ENCODE measurements at places on chromosomes 4 and X. TPM values are rescaled to one million over a fixed set of nuclear protein-coding genes. Genes with fewer than 3 reads are reported as not detected.

The PRSS12 gene
- total RNA-seq: 14.1 TPM

The PPBP gene
- total RNA-seq: not detected

The FAM184B gene
- not detected for total RNA-seq

DNA sequence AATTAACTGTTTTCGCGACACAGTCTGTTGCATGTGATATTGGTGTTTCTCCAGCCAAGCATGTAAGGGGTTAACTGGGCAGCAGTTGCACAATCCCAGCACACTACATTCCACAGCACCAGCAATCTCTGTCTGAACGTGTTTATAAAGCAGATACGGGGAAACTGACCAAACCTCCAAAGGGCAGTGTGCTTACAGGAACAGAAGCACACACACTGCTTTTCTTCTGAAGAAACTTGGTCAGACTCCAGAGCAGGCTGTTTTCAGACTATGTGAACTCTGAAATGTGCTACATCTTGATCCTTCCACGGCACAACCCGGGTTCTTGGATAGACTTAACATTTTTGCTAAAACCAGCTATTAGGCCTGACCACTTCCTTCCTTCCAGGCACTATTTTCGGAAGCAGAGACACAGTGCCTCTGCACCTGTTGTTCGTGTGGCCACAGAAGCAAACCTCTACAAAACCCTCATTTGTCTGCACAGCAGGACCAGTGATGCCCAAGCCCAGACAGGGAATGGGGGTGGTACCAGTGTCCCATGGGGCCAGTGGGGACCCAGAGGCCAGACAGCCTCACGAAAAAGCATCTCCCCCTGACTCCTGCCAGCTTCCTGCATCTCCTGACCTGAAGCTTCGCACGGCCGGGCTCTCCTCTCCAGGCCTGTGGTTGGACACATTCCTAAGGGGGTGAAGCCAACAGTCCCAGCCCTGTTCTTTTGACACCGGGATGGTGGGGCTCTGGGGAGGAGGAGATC is 90.1 kb downstream of the IRF2 start:
- H3K27ac ChIP-seq: peak overlapping the region; percentile 64
- peak; percentile 42 for DNase-seq
- peak overlapping the region; percentile 19 for H3K4me3 ChIP-seq
- no peaks in the 10 kb centered on the region for H3K27me3 ChIP-seq
- no peaks in the 10 kb centered on the region for H3K36me3 ChIP-seq
- no peaks in the 10 kb centered on the region for H3K4me1 ChIP-seq

GRCh38 chr4:33980361-33980760 is 2264.0 kb downstream of the ARAP2 start:
- no peaks in the 10 kb centered on the region for H3K36me3 ChIP-seq
- no peaks in the 10 kb centered on the region for H3K27me3 ChIP-seq
- H3K4me3 ChIP-seq: no peak overlapping the region
- no peak overlapping the region for H3K27ac ChIP-seq
- H3K4me1 ChIP-seq: no peaks in the 10 kb centered on the region

- no peak overlapping the region for H3K4me3 ChIP-seq
- no peak overlapping the region for H3K27ac ChIP-seq
- H3K36me3 ChIP-seq: no peaks in the 10 kb centered on the region
- H3K4me1 ChIP-seq: no peaks in the 10 kb centered on the region
Measured at GRCh38 chr4:147840838-147841738, 109.2 kb downstream of the ARHGAP10 start.

DNA sequence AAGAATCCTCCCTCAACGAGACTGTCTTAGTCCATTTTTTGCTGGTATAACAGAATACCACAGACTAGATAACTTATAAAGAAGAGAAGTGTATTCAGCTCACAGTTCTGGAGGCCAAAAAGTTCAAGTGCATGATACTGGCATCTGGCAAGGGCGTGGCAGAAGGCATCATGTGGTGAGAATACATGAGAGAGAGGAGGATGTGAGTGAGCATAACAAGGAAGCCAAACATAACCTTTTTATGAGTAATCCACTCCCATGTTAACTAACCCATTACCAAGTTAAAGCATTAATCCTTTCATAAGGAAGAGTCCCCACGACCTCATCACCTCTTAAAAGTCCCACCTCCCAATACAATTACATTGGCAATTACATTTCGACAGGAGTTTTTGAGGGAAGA is 504.6 kb downstream of the IQCM start:
- no peaks in the 10 kb centered on the region for H3K4me1 ChIP-seq
- H3K27ac ChIP-seq: no peak overlapping the region
- no peak overlapping the region for H3K4me3 ChIP-seq
- DNase-seq: no peak
- no peaks in the 10 kb centered on the region for H3K36me3 ChIP-seq
- no peaks in the 10 kb centered on the region for H3K27me3 ChIP-seq

DNA sequence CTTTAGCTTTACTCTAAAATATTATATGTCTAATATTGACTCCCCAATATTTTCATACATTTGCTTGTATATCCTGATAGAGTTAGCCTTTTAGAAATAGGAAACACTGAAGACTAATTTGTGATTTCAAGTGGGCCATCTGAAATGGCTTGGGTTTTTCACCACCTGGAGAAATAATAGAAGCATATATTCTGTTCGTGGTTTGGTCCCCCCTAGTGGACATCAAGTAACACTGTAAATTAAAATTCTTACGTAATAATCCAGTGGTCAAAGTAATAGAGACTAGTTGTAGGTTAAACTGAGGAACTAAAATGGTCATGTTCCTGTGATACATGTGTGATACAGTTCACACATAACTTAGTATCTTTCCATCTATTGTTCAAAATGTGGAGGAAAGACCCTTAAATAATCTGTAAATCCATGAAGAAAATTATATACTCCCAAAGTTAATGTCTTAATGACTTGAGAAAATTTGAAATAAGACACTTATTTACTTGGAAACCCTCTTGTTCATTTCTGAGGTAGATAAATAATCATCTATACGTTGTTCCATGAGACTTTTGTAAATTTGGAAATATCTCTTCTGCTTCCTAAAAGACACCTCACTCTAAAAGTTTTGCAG is 79.8 kb upstream of the SMARCAD1 start:
- no peak overlapping the region for H3K4me3 ChIP-seq
- H3K27ac ChIP-seq: no peak overlapping the region
- no peaks in the 10 kb centered on the region for H3K36me3 ChIP-seq
- no peak for DNase-seq

GRCh38 chr4:182768838-182769237 is 148.3 kb downstream of the DCTD start:
- no peaks in the 10 kb centered on the region for H3K36me3 ChIP-seq
- no peak overlapping the region for H3K27ac ChIP-seq
- H3K4me3 ChIP-seq: no peak overlapping the region
- H3K4me1 ChIP-seq: no peaks in the 10 kb centered on the region

- H3K27ac ChIP-seq: no peak overlapping the region
- H3K4me3 ChIP-seq: no peak overlapping the region
- H3K36me3 ChIP-seq: no peaks in the 10 kb centered on the region
- H3K4me1 ChIP-seq: no peaks in the 10 kb centered on the region
Measured at GRCh38 chr4:143711543-143712154, 11.2 kb upstream of the FREM3 start.

DNA sequence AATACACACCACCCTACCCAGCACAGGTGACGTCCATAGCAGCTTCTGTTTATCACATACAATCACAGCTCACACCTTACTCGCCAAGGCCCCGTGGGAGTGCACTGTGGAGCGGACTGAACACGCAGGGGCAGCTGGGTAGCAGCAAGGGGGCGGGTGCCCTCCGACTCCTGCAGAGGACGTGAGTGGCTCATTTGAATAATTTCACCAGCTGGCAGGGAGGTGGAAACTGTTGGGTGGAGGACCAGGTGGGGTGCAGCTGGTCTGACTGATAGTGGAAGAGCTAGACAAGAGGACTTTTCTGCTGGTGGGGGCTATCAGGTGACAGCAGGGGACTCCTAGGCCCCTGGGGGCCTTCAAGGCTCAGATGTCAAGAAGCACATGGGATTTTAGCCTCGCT is 16.3 kb downstream of the MAN2B2 start:
- no peaks in the 10 kb centered on the region for H3K27me3 ChIP-seq
- no peak overlapping the region for H3K27ac ChIP-seq
- no peak for DNase-seq

Data from uterus (tissue), 4 donors.